Activated CD4-positive, CD25-positive, alpha-beta regulatory T cell treated with anti-CD3 and anti-CD28 coated beads, Interleukin-2, amount 50 U/mL, for 72 hours (primary cell): ENCODE measurements at places on chromosomes 1 and 21.

GRCh38 chr1:185734929-185735700 is 924 bp downstream of the HMCN1 start:
- no peak for DNase-seq

DNA sequence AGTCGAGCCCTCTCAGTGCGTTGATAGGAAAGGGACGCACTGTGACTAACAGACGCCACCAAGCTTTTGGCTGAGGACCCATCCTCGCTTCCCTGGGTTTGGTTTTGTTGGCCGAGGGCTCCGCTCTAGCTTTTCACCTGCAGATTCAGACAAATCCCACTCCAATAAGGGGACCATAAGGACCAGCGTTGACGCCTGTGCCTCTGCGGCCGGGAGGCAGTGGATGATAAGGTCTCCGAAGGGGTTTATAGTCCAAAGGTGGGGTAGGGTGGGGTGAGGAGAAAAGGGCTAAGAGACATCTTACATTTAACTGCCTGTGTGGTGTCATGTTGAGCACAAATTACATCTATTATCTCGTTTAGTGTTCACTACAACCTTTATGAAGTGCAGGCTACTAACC is 760 bp downstream of the PEX14 start:
- no peak for DNase-seq

GRCh38 chr1:232767305-232768074 is 37.7 kb upstream of the MAP10 start:
- no peak for DNase-seq

GRCh38 chr21:41754479-41754891 is 12.4 kb downstream of the RIPK4 start:
- no peak for DNase-seq

GRCh38 chr1:93108335-93108734 is 29.3 kb downstream of the MTF2 start:
- no peak for DNase-seq

DNA sequence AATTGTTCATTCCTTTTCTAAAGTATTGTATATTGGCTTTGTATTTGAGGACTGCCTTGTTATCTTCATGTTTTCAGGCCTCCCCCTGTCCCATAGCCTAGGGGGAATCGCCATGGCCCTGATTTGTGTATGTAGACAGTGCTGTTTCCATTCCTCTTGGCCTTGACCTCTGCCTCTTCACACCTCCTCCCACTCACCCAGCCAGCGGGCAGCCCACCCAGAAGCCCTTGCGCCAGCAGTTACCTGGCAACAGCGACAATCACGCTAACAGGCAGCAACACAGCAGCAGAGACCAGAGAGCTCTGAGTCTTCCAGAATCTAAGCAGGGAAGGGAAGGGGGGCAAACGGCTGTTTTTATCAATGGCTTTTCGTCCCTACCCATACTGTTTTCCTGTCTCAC is 50.0 kb upstream of the NPL start:
- DNase-seq = no peak

DNA sequence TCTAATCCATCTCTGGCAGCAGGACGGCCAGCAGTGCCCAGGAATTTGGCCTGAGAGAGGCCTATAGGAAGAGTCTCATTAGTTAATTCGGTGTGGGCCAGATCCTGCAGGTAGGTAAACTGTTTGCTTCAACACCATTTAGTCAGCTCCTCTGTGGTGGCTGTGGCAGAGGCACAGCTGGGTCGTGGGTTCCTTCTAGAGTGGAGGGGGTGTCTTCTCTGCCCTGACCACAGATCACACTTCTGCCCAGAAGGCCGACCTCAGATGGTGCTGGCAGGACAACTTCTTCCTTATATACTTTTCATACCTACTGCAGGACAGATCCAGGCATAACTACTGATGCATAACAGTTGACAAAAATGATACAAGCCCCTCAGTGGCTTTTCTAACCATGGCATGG is 281.4 kb downstream of the RPS6KC1 start:
- no peak for DNase-seq

DNA sequence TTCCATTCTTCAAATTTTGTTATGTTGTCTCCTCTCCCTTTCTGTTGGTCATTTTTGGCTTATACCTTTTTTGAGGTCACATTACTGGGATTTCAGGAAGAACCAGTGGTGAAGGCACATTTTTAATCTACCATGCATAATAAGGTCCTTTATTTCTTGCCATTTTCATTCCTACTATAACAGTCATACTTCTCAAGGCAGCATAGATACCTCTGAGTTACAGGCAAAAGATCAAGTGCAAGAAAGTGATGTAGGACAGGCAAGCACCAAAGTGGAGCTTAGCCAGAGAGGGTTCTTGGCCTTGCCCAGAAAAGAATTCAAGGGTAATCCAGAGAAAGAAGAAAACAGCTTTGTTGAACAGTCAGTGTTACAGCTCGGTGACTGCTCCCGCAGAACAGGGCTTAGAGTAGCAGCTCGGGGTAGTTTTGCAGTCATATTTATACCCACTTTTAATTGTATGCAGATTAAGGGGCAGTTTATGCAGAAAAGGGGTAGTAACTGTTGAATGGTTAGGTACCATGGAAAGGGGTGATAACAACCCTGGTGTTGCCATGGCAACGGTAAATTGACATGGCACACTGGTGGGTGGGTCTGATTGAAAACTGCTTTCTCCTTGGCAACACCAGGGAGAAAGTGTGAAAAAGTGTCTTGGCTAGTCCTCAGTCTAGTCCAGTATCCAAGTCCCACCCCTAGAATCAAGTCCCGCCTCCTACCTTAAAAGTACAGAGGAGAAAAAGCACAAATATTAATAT is 39.6 kb upstream of the DOCK7 start:
- no peak for DNase-seq

- no peak for DNase-seq
Measured at GRCh38 chr1:56057466-56058405, 521.6 kb downstream of the PLPP3 start.

DNA sequence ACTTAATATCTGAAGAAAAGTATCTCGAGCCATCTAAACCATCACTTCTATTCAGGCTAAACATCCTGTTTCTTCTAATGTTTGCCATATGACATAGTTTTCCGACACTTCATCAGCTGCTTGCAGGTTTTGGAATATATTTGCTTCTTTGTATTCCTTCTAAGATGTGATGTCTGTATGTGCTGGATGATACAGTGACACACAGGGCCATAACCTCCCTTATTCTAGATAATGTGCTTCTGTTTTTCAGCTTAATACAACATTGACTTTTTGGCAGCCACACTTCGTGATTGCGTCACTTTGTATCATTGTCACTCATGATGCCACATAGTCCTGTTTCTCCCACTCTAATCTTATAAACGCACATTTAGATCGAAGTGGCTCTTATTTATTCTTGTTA is 156.3 kb downstream of the CRB1 start:
- no peak for DNase-seq

DNA sequence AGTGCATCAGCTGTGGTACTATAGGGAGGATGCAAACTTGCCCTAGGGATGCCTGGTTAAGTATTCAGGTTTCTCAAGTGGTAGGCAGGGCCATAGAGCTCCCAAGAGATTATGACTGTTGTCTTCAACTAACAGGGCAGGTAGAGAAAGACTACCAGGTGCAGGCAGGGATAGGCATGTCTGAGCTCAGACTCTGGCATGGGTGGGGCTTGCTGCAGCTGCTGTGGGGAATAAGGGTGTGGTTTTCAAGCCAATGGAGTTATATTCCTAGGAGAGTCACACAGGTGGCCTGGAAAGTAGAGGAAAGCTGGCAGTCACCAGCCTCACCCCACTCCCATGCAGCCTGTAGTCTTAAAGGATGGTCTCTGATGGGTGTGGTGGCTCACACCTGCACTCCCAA is 673.4 kb upstream of the ADGRL4 start:
- no peak for DNase-seq

DNA sequence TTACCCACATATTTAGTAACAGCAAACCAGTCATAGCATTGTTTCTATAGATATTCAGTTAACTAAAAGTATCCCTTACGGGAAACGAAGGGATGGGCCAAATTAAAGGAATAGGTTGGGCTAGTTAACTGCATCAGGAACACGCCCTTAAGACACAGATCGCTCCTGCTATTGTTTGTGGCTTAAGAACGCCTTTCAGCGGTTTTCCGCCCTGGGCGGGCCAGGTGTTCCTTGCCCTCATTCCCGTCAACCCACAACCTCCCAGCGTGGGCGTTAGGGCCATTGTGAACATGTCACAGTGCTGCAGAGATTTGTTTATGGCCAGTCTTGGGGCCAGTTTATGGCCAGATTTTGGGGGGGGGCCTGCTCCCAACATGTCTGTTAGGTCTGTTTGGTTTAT is 14.7 kb downstream of the TNFRSF18 start:
- DNase-seq = no peak

DNA sequence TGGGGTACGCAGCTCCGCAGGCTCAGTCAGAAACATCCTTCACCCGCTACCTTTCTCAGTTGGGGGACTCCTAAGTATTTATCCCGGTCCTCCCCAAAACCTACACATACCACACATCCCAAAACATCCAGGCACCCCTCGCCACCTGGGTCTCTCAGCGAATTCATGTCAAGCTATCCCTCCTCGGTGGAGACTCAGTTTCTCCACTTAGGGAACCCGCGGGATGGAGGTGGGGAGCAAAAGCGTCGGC is 1.3 kb upstream of the ZBTB7B start:
- no peak for DNase-seq

DNA sequence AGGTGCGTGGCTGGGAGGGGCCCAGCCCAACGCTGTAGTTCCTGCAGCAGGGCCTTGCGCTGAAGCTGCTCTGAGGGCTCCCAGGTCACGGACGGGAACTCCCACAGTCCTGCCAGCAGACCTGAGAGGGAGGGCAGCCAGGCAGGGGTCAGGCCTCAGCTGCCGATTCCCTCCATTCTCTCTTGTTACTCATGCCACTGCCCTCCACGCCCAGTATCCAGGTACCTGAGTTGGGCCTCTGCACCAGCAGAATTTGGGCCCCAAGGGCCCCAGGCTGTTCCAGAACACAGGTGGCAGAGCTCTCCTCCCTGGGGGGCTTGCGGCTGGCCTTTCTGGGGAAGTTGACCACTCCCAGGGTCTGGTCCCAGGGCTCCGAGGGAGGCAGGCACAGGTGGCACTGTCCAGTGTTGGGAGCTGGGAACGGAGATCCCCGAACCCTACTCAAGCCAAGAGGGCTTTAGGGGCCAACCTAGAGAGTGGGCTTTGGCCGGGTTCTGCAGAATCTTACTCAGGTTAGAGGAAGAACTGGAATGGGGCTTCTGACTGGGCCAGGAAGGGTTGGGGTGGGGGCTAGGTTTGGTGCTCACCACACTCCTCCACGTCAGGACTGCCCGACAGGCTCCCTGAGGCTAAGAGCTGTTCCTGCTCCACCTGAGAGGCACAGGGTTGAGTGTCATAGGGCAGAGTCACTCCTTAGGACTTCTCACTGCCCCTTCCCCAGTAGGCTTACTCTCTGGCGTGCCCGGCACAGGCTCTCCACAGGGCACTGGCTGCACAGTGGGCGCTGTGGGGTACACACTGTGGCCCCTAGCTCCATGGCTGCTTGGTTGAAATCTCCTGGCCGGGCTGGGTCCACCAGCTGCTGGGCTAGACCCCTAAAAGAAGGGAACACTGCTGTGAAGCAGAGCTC is 5.0 kb downstream of the HPDL start:
- no peak for DNase-seq

- peak; percentile 60 for DNase-seq
Measured at GRCh38 chr21:34983680-34984086, 65.4 kb downstream of the RUNX1 start.

- DNase-seq = no peak
Measured at GRCh38 chr1:221863635-221864034, 121.7 kb upstream of the DUSP10 start.

- DNase-seq = no peak
Measured at GRCh38 chr1:200380589-200381021, 29.2 kb downstream of the ZNF281 start.
